ENCODE measurements at places on chromosomes 5 and 9.

- DNase-seq: no peak
These were observed 328.7 kb downstream of the MARCHF11 start for GRCh38 chr5:15850939-15851341.

DNA sequence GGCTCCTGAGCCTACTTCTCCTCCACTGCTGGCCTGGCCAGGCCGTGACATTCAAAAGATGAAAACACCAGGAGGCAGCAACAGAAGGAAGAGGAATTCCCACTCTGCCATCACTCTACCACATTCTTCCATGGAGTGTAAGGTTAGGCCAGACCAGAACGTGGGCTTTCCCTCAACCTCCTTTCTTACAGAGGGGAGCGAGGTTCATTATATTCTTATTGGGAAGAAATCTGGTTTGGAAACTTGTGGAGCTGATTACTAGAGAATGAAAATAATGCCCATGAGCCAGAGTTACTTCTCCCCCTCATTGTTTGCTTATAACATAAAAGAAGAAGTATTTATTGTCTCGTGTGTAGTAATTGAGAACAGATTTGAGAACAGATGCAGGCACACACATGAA lies 136.3 kb upstream of the BASP1 start:
- DNase-seq: no peak

DNA sequence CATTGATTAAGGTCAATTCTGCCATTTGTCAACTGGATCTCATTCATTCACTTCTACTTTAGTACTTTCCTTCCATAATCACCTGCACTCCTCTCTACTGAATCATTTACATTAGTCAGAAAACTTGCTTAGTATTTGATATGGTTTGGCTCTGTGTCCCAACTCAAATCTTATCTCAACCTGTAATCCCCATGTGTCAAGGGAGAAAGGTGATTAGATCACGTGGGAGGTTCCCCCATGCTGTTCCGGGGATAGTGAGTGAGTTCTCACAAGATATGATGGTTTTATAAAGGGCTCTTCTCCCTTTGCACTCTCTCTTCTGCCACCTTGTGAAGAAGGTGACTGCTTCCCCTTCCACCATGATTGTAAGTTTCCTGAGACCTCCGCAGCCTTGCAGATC lies 23.7 kb upstream of the UGCG start:
- DNase-seq: no peak

- DNase-seq: no peak
These were observed 140.5 kb upstream of the COL5A1 start for GRCh38 chr9:134500931-134501760.

- no peak for DNase-seq
These were observed 47.5 kb upstream of the ADRB2 start for GRCh38 chr5:148778882-148779281.

DNA sequence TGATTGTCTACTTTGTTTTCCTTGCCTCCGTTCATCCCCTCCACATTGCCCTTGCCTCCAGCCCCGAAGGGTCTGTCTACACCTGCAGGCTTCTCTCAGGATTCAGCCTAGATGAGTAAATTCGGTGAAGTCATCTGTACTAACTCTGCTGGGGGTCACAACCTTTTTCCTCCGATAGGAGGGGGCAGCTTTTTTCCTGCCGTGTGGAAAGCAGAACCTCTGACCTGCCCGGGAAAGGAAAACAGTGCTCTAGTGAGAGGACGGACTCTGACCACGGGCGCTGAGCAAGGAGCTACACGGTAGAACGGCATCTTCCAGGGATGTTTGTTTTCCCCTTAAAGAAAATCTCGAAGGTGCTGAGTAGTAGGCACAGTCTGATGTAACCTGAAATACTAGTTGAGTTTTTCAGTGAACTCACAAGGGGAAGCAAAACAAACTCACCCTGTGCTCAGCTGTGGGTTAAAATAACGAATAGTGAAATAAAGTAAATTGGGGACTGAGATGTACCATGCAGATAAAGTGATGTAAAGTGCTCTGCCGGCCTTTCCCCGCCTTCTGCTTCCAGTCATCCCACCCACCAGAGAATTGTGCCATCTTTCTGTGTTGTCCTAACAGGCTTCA lies 281.8 kb downstream of the AOPEP start:
- DNase-seq: no peak

- no peak for DNase-seq
These were observed 55.5 kb upstream of the STC2 start for GRCh38 chr5:173383711-173384110.

DNA sequence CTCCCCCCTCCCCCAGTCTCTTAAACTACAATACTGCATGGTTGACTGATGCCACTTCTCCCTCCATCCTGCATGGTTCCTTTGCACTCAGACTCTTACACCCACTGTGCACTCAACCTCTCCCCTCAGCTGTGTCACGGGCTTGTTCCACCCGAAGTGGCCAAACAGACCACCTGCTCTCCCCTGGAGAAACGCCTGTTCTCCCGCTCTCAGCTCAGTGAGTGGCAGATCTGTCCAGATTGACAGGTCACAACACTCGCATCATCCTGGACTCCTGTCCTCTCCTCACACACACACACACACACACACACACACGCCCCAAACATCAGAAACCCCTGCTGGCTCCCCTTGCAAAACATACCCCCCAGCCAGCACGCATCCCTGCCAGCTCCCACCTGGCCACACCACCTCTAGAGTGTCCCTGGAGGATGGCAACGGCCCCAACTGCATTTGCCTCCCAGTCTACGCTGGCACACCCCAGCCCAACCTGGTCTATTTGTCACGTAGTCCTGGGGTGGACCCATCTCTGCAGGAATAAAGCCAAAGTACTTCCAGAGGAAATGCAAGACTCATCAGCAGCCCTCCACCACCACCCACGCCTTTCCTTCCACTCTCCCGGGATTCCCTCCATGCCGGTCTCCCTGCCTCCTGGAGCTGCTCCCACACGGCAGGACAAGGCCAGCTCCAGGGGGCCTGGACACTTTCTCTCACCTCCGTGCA lies 2.9 kb downstream of the OR2V1 start:
- no peak for DNase-seq

GRCh38 chr5:11323761-11324160 lies 562.7 kb upstream of the DAP start:
- DNase-seq: no peak

DNA sequence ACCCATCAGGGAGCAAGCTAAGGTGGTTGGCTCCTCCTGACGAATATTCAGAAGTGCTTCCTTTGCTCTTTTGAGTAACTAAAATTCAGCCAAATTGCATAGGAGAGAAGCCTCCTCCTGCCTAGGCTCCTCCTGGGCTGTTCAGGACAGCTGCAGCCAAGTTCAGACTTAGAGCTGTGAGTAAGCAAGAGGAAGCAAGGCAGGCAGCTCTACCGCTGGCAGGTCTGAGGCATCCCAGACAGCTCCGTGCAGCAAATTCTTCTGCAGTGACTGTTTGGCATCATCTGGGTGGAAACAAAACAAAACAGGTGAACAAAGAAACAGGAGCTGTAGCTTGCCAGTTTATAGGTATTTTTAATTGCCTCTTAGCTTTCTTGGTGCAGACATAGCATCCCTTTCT lies 421.0 kb downstream of the GADD45G start:
- no peak for DNase-seq

- no peak for DNase-seq
These were observed 149.3 kb downstream of the NTRK2 start for GRCh38 chr9:84818791-84819190.

- no peak for DNase-seq
These were observed 1.5 kb downstream of the NDFIP1 start for GRCh38 chr5:142110046-142110531.

GRCh38 chr5:44365345-44365744 lies 23.9 kb downstream of the FGF10 start:
- no peak for DNase-seq

DNA sequence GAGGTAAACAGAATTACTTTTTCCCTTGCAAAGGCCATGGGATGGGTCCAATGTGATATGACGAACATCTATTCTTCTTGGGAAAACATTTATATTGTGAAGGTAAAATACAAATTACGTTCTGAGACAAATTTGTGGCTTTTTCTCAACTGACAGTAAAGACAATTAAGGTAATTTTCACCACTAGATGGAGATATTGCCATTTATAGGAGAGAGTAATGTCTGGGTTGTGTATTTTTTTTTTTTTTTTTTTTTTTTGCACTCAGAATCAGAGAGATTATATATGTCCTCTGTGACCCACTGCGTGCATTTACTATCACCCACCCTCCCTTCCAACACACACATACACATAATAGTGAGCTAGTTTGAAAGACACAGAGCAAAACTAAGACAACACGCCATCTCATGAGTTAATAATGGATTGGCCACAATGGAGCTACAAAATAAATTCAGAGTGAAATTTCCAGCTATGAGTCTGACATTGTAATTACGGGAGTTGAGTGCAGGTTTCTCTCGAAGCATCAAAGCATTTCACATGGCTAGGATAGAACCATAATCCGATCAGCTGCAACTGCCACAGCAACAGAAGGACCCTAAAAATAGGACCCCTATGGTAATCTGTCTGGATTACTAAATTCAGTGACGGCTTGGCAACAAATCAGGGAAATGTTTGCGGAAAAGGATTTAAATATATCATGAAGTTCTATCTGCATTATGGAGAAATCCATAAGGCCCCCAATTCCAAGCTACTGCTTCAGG lies 49.2 kb downstream of the ANXA1 start:
- DNase-seq: no peak

DNA sequence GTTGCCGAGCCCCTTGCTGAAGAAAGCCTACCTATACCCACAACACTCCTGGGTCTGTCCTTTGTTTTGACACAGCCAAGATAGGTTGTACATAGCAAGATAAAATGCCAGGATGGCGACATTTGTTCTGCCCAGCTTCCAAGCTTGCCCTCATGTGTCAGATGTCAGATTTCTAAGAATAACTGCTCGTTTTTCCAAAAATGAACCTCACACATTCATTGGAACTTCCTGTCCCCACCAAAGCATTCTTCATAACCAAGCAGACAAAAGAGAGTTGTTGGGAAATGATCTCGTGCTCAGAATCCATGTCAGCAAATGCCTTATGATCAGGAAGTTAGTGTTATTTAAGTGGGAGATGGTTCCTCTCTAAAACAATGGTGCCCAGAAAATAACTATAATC lies 210.1 kb downstream of the ZNF608 start:
- DNase-seq: no peak

GRCh38 chr9:35364817-35365585 lies 124.9 kb upstream of the RUSC2 start:
- no peak for DNase-seq

GRCh38 chr5:347712-348284 lies 26.3 kb downstream of the AHRR start:
- no peak for DNase-seq

- DNase-seq: no peak
These were observed 76.1 kb downstream of the HMHB1 start for GRCh38 chr5:143887903-143888665.

- no peak for DNase-seq
These were observed 46.9 kb upstream of the UBAC1 start for GRCh38 chr9:136007934-136008692.

DNA sequence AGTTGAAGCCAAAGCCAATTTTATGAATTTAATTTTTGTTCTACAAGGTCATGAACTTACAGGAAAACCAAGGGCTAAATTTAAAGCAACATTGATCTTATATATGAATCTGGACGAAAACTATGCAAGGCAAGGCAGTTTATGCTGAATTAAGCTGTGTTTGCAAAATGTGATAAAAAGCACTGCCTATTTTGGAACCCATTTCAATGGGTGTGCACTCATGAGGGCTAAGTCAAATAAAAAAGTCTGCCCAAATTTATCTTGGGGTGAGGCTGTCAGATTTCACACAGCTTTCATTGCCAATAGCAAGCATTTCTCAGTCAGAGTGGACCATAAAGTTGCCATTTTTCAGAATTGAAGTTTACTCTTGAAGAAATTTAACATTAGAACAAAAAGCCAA lies 199.9 kb downstream of the LURAP1L start:
- DNase-seq: no peak

DNA sequence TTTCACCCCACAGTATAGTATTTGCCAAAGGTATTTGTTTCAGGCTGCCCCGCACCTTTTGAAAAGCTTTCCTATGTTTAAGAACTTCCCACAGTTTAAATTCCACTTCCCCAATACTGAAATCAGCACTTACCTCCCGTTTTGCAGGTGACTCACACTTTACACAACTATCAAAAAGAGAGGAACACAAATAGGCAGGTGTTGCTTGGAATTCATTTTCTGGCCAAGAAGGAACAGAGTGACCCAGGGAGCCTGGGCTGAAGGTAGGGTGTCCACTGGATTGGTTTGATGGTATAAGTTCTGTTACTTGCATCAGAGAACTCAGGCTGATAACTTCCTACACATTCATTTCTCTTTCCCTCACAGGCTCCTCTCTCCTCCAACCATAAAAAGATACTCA lies 60.1 kb upstream of the SLC30A5 start:
- no peak for DNase-seq

- DNase-seq: no peak
These were observed 2.5 kb upstream of the TENT4A start for GRCh38 chr5:6710551-6711318.

DNA sequence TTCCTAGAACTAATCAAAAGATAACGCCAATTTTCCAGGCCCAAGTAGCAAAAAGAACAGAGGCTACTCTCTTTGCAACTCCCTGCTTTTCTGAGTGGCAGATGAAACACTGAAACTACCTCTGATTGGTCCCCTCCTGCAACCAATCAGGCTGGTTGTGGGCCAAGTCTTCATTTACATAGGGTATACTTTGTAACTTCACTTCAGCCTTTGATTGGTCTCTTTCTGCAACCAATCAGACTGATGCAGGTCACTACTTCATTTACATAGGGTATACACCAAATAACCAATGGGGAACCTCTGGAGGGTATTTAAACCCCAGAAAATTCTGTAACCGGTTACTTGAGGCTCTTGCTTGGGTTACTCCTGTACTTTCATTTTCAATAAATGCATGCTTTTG lies 289.6 kb downstream of the MED10 start:
- no peak for DNase-seq

GRCh38 chr5:88503041-88503345 lies 234.3 kb upstream of the TMEM161B start:
- DNase-seq: no peak

DNA sequence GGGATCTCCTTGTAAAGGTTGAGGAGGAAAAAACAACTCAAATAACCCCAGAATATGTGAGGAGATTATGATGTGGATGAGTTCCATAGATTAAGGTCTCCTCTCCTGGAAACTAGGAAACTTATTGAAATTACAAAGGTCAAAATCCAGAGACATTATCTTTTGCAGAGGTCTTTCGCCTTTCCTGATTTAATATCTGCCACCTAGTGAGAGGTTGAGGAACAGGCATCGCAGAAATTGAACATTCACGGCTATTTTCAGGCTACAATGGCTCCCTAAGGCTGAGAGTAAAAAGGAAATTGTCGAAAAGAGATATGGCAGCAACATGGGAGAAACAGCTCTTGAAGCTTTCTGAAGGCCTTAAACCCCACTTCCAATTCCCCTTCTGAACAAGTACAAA lies 127.5 kb upstream of the PLCXD3 start:
- no peak for DNase-seq

GRCh38 chr9:94801681-94802080 lies 75.2 kb downstream of the AOPEP start:
- DNase-seq: no peak
